ENCODE measurements at places on chromosomes 12 and 14.

DNA sequence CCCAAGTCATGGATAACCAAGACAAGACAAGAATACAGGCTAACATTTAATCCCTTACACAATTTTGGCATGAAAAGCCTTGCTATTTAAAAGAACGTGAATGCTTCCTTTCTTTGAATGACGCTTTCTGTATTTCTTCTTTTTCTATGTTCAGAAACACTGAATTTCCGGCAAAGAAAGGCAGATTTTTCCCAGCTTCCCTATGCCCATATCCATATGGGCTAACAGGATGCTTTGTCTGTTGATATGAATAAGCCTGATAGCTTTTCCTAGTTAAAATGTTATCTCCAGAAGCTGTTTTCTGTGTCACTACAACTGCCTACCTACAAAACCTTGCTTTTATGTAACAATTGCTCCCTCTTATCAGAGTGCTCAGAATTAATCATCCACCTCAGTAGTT, 38.3 kb upstream of the CACNA2D4 start:
- DNase-seq = no peak

GRCh38 chr12:89697296-89697695, 11.3 kb downstream of the ATP2B1 start:
- no peak for DNase-seq

GRCh38 chr12:121404734-121405133, 4.8 kb downstream of the RNF34 start:
- DNase-seq = no peak

DNA sequence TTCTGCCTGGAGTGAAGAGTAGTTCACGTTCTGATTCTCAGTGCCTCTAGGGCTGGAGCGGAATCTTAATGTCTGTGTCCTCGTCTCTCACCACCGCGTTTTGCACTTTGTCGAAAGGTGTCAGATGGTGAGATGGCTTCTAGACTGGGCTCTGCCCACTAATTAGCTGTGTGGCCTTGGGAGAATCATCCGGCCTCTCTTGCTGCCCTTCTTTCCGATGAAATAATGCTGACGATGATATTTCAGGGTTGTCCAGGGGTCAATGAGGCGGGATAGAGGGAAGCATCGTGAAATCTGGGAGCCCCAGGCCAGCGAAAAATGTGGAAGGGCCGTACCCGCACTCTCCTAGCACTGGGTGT, 811 bp upstream of the GALNT16 start:
- no peak for DNase-seq

- DNase-seq = no peak
Observed at GRCh38 chr12:113857371-113857770, 108.8 kb downstream of the RBM19 start.

- no peak for DNase-seq
Observed at GRCh38 chr14:105074601-105075053, 9.4 kb upstream of the GPR132 start.

DNA sequence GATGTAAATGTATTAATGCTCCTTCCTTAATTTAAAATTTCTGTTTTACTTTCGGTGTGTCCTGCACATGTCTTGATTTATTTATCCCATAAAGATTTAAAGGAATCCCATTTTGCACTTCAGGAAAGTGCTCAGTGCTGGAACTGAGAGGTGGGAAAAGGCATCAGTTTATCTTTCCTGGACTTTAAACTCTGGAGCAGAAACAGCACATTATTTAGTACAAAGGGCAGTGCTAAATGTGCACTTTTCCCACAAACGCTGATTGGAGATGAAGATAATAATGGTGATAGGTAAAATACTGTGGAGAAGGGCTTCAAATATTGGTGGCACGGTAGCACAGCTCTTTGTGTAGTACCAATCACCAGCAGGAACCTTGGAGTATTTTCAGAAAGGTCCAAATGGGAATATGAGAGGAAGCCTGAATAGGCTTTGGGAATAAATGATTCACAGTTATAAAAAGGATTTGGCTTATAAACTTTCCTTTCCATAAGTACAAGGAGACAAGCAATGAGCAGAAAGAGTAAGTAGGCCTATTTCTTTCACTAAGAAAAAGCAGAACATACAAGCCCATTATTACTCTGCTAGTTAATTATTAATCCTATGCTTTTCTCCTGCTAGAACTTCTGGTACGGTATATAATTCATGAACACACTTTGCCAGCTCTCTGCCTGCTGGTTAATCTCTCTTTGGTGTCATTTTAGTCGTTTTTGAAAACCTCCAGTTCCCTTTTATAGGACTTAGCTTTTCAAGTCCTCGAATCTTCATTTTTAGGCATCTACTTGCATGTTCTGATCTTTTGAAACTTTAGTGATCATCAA, 58.3 kb downstream of the SLC15A5 start:
- no peak for DNase-seq

DNA sequence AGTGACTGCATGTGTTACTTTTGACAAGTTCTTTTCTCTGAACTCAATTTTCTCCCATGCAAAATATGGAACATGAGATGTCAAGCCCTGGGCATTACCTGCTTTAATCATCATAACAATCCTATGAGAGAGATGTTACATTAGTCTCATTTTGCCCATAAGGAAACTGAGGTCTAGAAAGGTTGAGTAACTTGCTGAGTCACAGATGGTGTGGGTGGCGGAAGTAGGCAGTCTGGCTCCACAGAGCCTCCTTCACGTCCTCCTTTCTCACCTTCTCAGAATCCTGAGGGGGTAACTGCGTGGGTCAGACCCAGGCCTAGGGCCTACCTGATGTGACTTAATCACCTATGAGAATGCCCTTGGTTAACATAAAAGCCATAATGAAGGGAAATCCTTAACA, 50.7 kb downstream of the TMTC1 start:
- no peak for DNase-seq
